ENCODE measurements at places on chromosomes 11 and 22.
A peak's percentile ranks its signal among the peaks of the same experiment; 100 is the strongest.

- no peak for DNase-seq
Observed at GRCh38 chr11:114115451-114115928, 56.0 kb downstream of the ZBTB16 start.

DNA sequence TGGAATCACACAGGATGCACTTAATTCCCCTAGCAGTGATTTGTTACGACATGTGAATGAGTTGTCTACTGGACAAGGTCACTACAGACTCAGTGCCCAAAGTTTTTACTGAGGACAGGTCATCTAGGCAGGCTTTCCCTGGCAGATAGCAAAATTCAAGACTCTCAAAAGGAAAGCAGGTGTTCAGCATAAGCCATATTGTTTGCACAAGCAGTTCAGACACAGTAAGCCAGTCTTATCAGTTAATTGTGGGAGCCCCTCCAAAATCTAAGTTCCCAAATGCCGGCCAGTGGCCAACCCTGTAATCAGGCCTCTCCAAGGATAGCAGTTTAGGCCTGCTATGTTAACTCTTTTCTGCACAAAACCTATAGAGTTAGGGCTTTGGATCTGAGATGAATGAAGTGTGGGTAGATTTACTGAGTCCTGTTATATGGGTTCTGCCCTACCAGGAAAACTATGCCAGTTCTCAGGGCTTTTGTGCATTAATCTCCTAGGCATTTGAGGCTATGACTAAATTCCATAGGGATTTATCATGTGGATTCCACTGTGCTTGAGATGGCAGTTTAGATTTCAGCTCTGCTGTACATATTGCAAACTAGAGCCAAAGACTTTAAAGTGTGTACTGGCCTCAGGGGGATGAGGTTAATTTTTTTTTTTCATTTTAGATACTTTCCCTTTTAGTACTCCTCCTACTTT, 4.8 kb upstream of the ARHGEF12 start:
- no peak for DNase-seq

DNA sequence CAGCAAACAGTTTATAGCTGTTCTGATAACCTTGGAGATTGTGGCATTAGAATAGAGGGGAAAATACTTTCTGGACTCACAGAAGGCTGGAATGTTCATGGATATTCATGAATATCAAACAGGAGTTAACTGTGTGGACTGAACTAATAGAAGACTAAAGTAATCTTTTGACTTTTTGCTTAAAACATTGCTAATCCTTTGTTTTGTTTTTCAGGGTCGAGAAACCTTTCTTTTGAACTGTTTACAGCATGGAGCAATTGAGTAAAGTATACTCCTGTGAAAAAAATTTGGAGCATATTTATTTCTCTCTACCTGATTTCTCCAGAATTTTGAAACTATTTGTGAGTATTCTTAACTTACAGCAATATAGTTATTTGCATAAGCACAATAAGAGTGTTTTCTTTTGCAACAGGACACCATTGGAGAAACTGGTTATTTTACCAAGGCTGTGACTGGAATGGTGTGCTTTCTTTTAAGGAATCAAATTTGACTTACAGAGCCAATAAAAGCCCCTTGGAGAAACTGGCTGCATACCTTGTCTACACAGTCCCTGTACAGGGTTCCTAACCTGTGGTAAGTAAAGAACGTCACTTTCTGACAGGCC, 821.6 kb downstream of the TBC1D22A start:
- DNase-seq = no peak

GRCh38 chr11:44978961-44979331, 28.3 kb upstream of the TP53I11 start:
- no peak for DNase-seq

DNA sequence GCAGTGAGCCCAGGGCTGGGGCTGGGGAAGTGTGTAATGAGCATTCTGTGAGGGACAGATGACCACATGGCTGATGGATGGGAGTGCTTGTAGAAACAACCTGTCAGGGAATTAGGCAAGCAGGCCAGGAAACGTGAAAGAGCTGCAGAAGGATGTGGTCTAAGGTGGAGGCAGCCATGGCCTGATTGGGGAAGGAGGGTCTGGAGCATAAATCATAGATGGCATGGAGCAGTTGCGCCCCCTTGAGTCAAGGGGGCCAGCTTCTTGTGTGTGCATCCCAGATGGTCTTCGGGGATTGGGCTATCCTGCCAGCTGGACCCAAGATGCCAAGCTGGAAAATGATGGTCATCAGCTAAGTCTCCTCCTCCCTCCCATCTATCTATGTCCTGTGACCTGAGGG, 119.4 kb upstream of the CLPB start:
- DNase-seq = no peak

- DNase-seq = no peak
Observed at GRCh38 chr22:45475851-45476514, 26.7 kb upstream of the FBLN1 start.

- peak; percentile 89 for DNase-seq
Observed at GRCh38 chr22:28019881-28020861, 101.1 kb upstream of the PITPNB start.

DNA sequence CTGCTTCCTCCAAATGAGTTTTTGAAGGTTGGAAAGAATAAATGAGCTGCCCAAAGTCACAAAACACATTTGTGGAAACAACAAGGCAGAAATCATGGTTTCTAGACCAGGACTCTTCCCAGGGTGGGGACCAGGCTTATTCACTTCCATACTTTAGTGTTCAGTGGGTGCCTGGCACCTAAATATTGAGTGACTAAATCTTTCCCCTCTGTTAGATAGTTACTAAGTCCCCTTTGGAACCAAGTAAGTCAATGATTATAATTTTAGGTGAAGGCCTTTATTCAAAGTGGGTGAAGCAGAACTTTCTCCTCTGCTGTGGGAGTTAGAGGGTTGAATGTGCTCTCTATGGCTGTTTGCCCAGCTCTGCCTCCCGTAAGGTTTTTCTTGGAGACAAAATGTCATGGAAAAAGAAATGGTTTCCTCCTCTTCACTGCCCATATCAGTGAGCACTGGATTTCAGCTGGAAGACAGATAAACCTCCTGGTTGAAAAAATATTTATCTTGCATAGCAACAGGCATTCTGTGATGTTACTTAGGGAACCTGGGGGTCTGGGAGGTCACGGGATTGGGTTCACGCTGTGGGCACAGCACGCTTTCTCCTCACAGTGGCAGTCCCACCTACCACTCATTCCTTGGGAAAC, 117.8 kb downstream of the CCDC81 start:
- no peak for DNase-seq

DNA sequence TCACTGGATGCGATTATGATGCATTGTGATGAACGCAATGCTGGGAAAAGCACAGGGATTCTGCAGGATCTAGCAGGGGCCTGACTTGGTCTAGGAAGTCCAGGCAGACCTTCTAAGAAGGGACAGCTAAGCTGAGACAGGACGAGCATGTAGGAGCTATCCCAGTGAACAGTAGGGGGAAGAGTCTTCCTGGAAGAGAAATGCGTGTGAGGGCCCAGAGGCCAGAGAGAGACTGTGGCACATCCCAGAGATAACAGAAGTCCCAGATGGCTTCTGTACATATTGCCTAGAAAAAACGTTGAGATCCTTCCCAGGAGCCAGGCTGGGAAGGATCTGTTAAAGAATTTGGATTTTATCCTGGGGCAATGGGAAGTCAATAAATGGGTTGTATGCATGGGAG, 24.6 kb downstream of the RCN1 start:
- DNase-seq = no peak

DNA sequence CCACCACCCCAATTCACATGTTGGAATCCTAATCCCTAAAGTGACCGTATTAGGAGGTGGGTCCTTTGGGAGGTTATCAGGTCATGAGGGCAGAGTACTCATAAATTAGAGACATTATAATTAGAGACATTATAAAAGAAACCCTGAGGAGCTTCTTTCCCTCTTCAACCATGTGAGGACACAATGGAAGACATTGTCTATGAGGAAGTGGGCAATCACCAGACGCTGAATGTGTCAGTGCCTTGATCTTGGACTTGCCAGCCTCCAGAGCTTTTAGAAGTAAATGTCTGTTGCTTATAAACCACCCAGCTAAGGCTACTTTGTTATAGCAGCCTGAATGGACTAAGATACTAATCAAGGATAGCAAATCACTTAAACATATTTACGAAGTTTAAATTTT, 14.8 kb downstream of the GAB2 start:
- DNase-seq = no peak

GRCh38 chr11:14588681-14589080, 54.9 kb upstream of the PDE3B start:
- no peak for DNase-seq

GRCh38 chr11:111045874-111046273, 199.7 kb upstream of the POU2AF2 start:
- no peak for DNase-seq

- no peak for DNase-seq
Observed at GRCh38 chr11:110737593-110737992, 25.4 kb upstream of the ARHGAP20 start.

GRCh38 chr22:49040754-49041467, 786.8 kb downstream of the BRD1 start:
- DNase-seq = no peak

GRCh38 chr11:79054636-79055035, 386.2 kb downstream of the TENM4 start:
- DNase-seq = no peak

DNA sequence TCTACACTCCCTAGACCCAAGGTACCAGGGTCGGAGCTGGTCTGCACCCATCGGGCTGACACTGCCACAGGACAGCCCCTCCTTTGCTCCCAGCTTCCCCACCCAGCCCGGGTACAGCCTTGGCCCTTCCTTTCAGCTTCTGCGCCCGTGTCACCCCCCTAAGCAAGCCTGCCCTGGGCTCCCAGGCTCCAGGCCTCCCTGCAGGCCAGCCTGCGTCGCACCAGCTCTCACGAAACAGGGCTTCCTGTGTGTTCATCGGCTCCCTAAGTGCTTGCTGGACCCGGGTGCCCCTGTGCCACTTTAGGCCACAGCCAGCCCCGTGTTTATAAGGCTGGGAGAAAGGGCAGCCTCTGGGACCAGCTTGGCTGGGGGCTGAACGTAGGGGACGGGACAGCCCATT, 21.1 kb downstream of the FLRT1 start:
- DNase-seq = no peak

DNA sequence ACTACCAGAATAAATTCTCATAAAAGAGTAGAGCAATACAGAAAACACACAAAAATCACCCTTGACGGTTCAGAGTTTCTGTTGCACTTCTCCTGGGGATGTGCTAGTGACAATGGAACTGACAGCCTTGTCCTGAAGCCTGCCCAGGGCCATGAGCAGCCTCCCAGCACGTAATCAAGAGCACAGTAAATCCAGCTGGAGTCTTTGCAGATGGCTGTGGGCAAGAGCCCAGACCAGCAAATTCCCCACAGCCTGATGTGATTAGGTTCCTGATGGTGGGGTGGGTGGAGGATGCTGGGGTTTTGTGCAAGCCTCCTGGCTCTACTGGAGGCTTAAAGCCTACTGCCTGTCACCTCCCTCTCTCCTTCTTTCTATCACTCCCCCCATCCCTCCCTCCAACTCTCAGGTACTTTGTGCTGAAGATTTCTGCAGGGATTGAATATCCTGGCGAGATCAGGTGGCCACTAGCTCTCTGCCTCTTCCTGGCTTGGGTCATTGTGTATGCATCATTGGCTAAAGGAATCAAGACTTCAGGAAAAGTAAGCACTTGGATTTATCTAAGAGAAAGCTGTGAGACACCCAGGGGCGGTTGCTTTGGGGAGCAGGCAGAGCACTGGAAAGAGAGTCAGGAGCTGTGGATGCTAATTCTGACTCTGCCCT, 18.1 kb downstream of the SLC6A5 start:
- DNase-seq = peak; percentile 75

- DNase-seq = peak; percentile 11
Observed at GRCh38 chr11:9461760-9462134, 935 bp downstream of the ZNF143 start.

DNA sequence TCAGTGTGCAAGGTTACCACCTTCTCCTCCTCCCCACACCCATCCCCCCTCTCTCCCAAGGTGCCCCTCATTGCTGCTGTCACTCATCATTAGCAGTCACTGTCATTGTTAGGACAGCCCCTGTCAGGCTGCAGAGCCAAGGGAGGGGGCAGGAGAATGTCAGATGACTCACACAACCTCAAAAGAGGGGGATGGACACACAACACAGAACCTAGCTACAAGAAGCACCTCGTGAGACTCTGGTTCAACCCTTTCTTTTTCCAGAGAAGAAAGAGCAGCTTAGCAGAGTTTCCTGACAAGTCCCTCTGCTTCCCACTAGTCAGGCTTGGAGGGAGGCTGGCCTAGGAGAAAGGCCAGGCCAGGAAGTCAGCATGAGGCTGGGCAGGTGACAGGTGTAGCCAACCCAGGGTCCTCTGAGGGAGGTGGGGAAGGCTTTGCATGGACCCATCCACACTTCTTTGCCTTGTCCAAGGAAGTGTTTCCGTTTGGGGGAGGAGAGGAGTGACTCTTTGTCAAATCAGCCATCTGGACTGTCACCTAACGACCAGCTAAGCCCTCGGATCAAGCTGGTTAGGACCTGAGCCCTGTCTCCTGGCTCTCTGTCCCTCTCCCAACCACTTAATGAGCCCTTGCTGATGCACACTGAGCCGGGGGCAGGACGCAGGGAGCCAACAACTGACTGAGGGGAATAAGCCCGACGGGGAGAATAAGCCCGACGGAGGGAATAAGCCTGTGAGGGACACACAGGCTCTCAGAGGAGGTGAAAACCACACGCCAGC, 18.3 kb downstream of the ADORA2A start:
- DNase-seq = peak; percentile 70

DNA sequence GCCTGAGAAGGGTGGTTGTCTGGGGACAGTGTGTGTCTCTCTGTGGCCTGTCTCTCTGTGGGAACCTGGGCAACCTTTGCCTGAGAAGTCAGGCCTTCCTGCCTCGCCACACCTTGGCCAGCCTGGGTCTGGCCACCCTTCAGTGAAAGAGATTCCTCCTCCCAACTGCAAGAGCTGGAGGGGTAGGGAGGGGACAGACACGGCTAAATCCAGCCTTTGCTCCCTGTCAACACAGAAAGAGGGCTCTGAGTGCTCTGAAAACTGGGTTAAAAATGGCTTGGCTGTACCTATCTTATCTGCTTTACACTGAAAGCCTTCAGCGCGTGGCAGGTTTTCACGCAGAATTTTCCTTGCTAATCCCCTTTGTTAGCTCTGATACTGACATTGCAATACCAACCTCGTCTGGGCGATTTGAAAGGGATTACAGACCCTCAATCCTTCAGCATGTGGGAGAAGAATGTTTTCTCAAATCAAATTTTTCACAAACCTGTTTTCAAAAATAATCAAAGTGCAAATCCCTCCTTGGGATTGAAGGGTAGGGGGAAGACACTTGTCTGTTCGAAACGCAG, 163.7 kb downstream of the DSCAML1 start:
- no peak for DNase-seq

DNA sequence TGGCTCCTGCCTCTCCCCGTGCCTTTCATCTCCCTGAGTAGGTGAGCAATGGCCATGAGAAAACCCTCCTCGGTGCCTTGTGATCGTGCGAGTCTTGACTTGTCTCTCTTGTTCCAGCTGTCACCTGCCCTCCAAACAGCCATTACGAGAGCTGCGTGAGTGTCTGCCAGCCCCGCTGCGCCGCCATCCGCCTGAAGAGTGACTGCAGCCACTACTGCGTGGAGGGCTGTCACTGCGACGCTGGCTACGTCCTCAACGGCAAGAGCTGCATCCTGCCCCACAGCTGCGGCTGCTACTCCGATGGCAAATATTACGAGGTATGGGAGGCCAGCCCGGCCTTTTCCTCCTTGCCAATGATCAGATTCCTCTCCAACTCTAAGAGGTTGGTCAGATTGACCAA, 51.7 kb downstream of the TECTA start:
- no peak for DNase-seq

Measured in SK-N-SH (cell line).